ENCODE measurements at places on chromosomes 3 and 15. TPM values are rescaled to one million over a fixed set of nuclear protein-coding genes. Genes with fewer than 3 reads are reported as not detected.

The SOX14 gene
- not detected for total RNA-seq

The FEZF2 gene
- not detected for total RNA-seq

The ZCWPW2 gene
- 1.1 TPM for total RNA-seq

- no peaks in the 10 kb centered on the region for H3K4me1 ChIP-seq
- DNase-seq, result no peak
- H3K27ac ChIP-seq, result no peak overlapping the region
- H3K4me3 ChIP-seq, result no peak overlapping the region
- H3K27me3 ChIP-seq, result no peaks in the 10 kb centered on the region
These were observed 204.6 kb downstream of the LRRC3B start for GRCh38 chr3:26827169-26827568.

- no peaks in the 10 kb centered on the region for H3K36me3 ChIP-seq
- no peaks in the 10 kb centered on the region for H3K4me1 ChIP-seq
- DNase-seq, result no peak
- H3K27ac ChIP-seq, result no peak overlapping the region
- H3K27me3 ChIP-seq, result no peaks in the 10 kb centered on the region
- no peak overlapping the region for H3K4me3 ChIP-seq
These were observed 152.4 kb downstream of the LEKR1 start for GRCh38 chr3:156978481-156978961.

DNA sequence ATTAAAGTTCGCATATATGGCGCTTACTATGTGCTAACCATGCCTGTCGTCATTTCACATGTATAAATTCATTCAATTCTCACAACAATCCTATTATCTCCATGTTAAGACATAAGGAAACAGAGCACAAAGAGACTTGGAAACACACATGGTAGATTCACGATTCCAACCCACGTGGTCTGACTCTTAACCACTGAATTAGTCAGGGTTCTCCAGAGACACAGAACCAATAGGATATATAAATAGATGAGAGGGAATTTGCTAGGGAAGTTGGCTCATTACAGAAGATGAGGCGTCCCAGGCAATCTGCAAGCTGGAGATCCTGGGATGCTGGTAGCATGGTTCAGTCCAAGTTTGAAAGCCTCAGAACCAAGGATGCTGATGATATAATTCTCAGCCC, 765.3 kb downstream of the TBL1XR1 start:
- no peaks in the 10 kb centered on the region for H3K36me3 ChIP-seq
- no peaks in the 10 kb centered on the region for H3K27me3 ChIP-seq
- H3K4me1 ChIP-seq, result no peaks in the 10 kb centered on the region
- no peak overlapping the region for H3K4me3 ChIP-seq

Measured in lower lobe of right lung (tissue), 2 donors.